ENCODE measurements at places on chromosomes 6 and 20. TPM values are rescaled to one million over a fixed set of nuclear protein-coding genes. Genes with fewer than 3 reads are reported as not detected.

DNA sequence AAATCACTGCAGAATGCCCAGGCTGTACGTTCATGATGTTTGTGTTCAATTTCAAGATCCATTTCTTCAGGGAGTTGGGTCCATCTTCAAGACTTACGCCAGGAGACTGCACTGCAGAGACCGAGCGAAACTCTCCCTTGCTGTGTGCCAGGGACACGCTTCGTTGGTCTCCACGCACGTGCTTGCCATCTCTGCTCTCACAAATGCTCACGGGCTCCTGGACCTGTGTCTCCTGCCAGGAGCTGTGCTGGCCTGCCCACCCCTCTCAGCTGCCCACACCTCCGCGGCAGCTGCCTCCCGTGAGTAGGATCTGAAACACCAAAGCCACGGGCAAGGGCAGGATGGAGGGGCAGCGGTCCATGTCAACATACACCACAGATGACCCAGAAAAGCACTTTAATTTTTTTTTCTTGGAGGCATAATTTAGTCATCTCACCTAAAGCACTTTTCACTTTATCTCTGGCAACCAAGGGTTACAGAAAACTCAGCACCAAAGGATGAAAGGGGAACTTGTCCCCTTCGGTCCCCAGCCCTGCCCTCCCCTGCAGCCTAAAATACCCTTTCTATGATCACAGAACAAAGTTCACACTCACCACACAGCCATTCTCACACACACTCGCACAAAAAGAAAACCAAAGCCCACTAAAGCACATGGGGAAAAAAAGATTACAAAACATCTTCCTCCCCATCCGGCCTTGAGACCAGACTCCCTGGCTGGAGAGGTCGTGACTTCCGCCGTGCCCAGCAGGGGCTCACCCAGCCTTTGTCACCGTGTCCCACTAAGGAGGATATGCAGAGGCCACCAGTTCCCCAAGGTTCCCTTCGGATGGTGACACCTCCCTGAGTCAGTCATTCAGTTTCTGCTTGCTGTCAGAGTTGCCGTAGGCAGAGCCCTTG is 137.9 kb downstream of the AGPAT4 start:
- no peak overlapping the region for H3K4me3 ChIP-seq
- H3K27me3 ChIP-seq: no peaks in the 10 kb centered on the region

Gene SNAP25
- not detected for total RNA-seq

GRCh38 chr6:135322427-135323201 is 141.5 kb downstream of the MYB start:
- DNase-seq: no peak
- H3K4me3 ChIP-seq: peak overlapping the region; percentile 66
- H3K27ac ChIP-seq: peak overlapping the region; percentile 74
- no peaks in the 10 kb centered on the region for H3K27me3 ChIP-seq

- H3K27ac ChIP-seq: no peak overlapping the region
- DNase-seq: no peak
- H3K4me3 ChIP-seq: no peak overlapping the region
- no peaks in the 10 kb centered on the region for H3K4me1 ChIP-seq
- no peaks in the 10 kb centered on the region for H3K27me3 ChIP-seq
Observed at GRCh38 chr20:15760001-15760621, 813.1 kb downstream of the KIF16B start.

Gene LY6G5C
- total RNA-seq: 4.6 TPM

DNA sequence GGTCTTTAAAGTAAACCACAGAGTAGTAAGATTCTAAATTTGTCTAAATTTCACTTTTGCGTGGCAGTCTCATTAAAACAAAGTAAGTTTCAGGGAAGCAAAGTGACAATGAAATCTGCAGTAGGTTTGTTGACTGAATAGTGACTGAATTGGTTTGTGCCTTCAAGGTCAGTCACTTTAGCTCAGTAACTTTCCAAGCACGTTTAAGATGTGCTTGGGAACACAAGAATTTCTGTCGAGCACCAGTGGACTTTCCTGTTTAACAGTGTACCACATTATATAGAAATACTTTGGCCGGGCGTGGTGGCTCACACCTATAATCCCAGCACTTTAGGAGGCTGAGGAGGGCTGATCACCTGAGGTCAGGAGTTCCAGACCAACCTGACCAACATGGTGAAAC is 1.7 kb upstream of the CD24 start:
- H3K27me3 ChIP-seq: peaks cover 69% of the 10 kb centered on the region
- no peaks in the 10 kb centered on the region for H3K36me3 ChIP-seq
- no peak overlapping the region for H3K4me3 ChIP-seq
- no peak for DNase-seq

GRCh38 chr20:31704225-31705119 is 18.2 kb downstream of the BCL2L1 start:
- H3K4me1 ChIP-seq: peaks cover 56% of the 10 kb centered on the region
- no peaks in the 10 kb centered on the region for H3K27me3 ChIP-seq
- no peak for DNase-seq
- no peak overlapping the region for H3K27ac ChIP-seq
- H3K36me3 ChIP-seq: peaks cover 56% of the 10 kb centered on the region

- no peaks in the 10 kb centered on the region for H3K36me3 ChIP-seq
- H3K4me1 ChIP-seq: no peaks in the 10 kb centered on the region
- peaks cover 30% of the 10 kb centered on the region for H3K27me3 ChIP-seq
- no peak overlapping the region for H3K4me3 ChIP-seq
Observed at GRCh38 chr6:84756466-84756865, 7.9 kb downstream of the TBX18 start.

Gene ROS1
- not detected for total RNA-seq

DNA sequence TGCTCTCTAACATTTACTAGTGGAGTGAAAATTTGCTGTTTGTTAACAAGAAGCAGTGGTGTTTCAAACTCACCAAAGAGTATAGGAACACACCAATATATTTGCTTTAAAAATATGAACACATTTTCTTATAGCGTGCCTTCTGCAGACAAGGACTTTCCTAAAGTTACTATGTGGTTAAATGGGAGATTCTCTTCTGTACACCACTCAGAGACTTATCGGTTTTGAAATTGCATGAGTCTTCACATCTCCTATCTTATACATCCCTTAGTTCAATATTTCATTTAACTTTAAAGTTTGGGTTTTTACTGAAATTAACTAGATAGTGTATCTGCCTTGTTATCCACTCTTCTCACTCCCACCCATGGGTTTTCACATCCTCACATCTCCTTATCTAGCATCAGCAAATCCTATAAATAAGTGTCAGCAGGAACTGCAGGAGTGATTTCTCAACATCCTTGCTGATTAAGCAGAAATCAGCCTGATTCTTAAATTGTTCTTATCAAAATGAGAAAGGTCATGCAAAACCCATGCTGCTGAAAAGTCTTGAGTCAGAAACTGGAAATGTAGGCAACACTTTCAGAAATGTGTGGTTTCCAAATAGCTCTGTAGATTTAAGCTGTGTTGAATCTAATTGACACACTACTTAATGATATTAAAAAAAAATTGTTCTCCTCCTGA is 1075.6 kb upstream of the GJE1 start:
- no peak overlapping the region for H3K4me3 ChIP-seq
- no peak overlapping the region for H3K27ac ChIP-seq
- DNase-seq: no peak
- no peaks in the 10 kb centered on the region for H3K4me1 ChIP-seq
- H3K27me3 ChIP-seq: no peaks in the 10 kb centered on the region

Gene GPR63
- total RNA-seq: 1.4 TPM

- DNase-seq: peak; percentile 54
- H3K27me3 ChIP-seq: no peaks in the 10 kb centered on the region
- peaks cover 2% of the 10 kb centered on the region for H3K36me3 ChIP-seq
- H3K27ac ChIP-seq: peak within 1 kb of the TSS; percentile 72
- peaks cover 36% of the 10 kb centered on the region for H3K4me1 ChIP-seq
Observed at GRCh38 chr6:29680904-29681303, at the start of gene ZFP57. Gene ZFP57, minus strand, starts transcription at chr6:29681152. Its CDS starts 4,149 bp downstream, at chr6:29677003.
